ENCODE measurements at places on chromosomes 3 and 15. TPM values are rescaled to one million over a fixed set of nuclear protein-coding genes. Genes with fewer than 3 reads are reported as not detected.

DNA sequence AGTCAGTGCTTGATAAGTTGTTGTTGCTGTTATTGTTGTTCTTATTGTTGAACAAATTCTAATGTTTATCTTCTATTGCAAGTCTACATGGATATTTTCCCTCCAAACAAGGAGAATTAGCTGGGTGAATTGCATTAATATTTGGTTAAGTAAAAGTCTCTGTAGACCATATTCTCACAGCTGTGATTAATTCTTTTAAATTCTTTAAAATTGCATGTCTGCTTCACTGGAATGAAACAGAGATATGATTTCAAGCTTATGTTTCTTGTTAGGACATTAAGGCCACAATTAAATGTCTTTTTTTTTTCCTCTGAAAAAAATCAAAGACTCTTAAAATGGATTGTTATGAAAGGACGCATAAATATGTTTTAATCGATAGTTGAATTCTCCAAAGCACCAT lies 153.4 kb downstream of the EBLN2 start:
- DNase-seq = no peak

DNA sequence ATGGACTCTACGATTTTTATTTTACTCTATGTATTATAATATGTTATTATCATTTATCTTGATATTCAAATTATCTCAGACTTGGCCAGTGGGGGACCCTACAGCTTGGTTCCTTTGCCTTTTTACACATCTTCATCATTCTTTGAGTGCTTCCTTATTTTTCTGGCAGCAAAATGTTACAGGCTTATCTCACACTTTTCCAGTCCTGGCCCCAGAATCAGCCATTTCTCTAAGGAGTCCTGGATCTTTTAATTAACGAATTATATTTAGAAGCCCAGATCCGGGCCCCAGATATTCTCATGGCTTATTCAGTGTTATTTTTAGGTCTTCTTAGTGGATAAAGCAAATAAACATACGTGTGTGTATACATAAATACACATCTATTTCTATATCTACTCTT lies 32.8 kb upstream of the MELTF start:
- no peak for DNase-seq

DNA sequence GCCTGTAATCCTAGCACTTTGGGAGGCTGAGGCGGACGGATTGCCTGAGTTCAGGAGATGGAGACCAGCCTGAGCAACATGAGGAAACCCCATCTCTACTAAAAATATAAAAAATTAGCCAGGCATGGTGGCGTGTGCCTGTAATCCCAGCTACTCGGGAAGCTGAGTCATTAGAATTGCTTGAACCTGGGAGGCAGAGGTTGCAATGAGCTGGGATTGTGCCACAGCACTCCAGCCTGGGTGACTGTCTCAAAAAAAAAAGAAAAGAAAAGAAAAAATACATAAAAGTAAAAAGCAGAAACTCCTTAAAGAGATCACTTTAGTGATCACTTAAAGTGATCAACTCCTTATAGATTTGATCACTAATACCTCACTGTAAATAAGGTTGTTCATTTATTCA lies 78.0 kb downstream of the GMPS start:
- DNase-seq = peak; percentile 42

- no peak for DNase-seq
Measured at GRCh38 chr15:65630760-65631159, 9.0 kb downstream of the SLC24A1 start.

- DNase-seq = no peak
Measured at GRCh38 chr3:22098021-22098420, 347.0 kb upstream of the ZNF385D start.

- DNase-seq = peak; percentile 25
Measured at GRCh38 chr3:21642433-21642832, 108.6 kb downstream of the ZNF385D start.

The QRICH1 gene
- total RNA-seq = 62.7 TPM

The CGNL1 gene
- under 0.01 TPM for total RNA-seq
